ENCODE measurements at places on chromosomes 2 and 18.

DNA sequence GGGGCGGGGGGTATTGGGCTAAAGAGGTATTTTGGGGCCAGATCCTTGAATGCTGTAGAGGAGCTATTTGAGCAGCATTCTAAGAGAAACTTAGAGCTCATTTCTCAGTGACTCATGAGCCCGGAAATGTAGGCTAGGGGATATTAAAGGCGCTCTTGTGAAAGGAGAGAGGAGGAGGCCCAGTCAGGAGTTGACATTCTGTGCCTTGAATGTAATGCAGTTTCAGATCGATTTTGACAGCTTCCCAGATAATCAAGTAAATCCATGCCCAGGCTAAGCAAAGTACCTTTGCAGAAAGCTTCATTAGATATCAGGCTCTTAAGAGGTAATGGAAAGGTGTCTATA, 1.5 kb downstream of the CAB39 start:
- DNase-seq = no peak

- peak; percentile 37 for DNase-seq
Measured at GRCh38 chr2:189327879-189328847, 113.1 kb upstream of the WDR75 start.

GRCh38 chr2:239187464-239188253, 213.2 kb downstream of the HDAC4 start:
- DNase-seq = no peak

- no peak for DNase-seq
Measured at GRCh38 chr2:185316383-185316782, 422.2 kb upstream of the FSIP2 start.

- DNase-seq = peak; percentile 48
Measured at GRCh38 chr2:43634604-43635306, 2.3 kb upstream of the PLEKHH2 start.

- DNase-seq = no peak
Measured at GRCh38 chr2:135532581-135532980, 1.3 kb downstream of the R3HDM1 start.

DNA sequence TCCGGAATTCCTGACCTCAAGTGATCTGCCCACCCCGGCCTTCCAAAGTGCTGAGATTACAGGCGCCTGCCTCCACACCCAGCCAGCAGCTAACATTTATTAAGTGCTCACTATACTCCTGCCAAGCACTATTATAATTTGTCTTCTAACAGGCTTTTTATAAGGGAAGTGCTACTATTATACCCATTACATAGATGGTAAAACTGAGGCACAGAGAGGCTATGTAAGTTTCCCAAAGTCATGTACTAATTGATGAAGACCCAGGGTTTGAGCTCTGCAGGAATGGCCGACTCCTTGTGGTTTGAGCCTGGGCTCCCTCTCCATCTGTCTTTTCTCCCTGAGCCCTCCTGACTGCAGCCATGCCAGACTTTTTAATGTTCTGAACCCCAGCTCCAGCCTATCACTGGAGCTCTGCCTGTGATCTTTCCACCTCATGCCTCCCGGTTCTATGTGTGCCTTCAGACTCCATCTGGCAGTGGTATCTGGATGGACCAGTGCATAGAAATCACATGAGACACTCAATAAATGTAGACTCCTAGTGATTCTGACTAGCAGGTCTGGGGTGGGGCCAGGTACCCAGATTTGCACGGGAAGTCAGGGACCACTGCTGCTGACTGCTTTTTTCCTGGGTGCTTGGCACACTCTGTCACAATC, 197.1 kb downstream of the NEDD4L start:
- no peak for DNase-seq

All from hindlimb muscle (tissue), 1 donor.